ENCODE measurements at places on chromosomes 6 and 20. TPM values are rescaled to one million over a fixed set of nuclear protein-coding genes. Genes with fewer than 3 reads are reported as not detected.

DNA sequence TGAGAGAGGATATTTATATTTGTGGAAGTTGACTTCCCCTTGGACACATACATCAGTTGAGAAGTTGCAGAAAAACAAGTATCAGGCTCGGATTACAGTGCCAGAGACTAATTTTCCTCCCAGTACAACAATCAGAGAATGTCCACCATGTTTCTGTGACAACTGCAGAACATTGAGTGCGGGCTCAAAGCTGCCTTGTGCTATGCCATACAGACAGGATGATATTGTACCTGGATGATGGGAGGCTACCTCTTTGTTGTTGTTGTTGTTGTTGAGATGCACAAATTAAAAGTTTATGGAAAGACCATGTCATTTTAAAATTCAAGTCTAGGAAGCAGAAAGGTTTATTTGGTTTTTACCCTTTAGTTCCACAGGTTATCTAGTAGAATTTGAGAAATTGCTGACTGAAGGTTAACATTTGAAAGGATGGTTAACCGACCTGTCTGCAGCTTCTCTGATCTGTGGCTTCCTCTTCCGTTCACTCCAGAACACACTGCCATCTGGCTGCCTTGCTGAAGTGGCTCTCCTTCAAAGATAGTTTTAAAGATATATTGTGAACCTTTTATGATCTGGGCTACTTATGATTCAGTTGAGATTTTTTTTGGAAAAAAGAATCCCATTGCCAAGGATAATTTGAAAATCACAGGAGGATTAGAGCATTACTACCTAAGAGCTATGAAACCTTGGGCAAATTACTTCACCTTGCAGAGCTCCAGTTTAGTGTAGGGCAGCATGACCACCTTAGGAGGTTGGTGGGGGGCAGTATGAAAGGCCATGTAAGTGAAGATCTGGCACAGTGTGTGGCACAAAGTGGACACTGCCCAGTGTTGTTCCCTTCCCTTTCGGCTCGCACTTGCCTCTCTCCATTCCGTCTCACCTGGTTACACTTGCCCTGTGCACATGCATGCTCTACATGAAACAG, 15.9 kb downstream of the TMEM200A start:
- no peak overlapping the region for H3K4me3 ChIP-seq
- H3K36me3 ChIP-seq: no peaks in the 10 kb centered on the region
- no peak for DNase-seq
- H3K27me3 ChIP-seq: no peaks in the 10 kb centered on the region
- no peak overlapping the region for H3K27ac ChIP-seq

DNA sequence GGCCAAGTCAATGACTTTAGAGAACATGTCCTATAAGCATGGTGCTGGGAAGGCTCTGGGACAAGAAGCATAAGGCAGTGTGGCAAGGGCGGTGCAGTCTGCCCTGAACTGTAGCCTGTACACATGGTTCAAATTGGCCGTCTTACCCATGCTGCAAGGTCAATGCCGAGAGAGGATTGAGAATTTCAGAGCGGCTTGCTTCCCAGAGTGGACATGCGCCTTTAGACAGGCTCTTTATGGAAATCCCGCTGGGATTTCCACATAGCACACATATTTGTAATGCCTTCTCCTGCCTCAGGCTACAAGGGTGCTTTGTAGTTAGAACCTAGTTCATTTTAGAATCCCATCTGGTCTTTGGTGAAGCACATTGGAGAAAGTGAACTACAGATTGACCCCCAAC, 36.1 kb upstream of the CEP162 start:
- no peaks in the 10 kb centered on the region for H3K36me3 ChIP-seq
- no peaks in the 10 kb centered on the region for H3K4me1 ChIP-seq
- no peak overlapping the region for H3K27ac ChIP-seq
- no peak overlapping the region for H3K4me3 ChIP-seq

GRCh38 chr6:119347466-119348095, 2.0 kb downstream of the MAN1A1 start:
- H3K36me3 ChIP-seq: no peaks in the 10 kb centered on the region
- no peaks in the 10 kb centered on the region for H3K27me3 ChIP-seq
- peak overlapping the region; percentile 73 for H3K4me3 ChIP-seq
- no peak overlapping the region for H3K27ac ChIP-seq
- DNase-seq: peak; percentile 1
- H3K4me1 ChIP-seq: peaks cover 40% of the 10 kb centered on the region

- peak overlapping the region; percentile 39 for H3K27ac ChIP-seq
- H3K4me1 ChIP-seq: peaks cover 33% of the 10 kb centered on the region
- H3K36me3 ChIP-seq: no peaks in the 10 kb centered on the region
Measured at GRCh38 chr20:11799281-11799684, 118.4 kb upstream of the BTBD3 start.

DNA sequence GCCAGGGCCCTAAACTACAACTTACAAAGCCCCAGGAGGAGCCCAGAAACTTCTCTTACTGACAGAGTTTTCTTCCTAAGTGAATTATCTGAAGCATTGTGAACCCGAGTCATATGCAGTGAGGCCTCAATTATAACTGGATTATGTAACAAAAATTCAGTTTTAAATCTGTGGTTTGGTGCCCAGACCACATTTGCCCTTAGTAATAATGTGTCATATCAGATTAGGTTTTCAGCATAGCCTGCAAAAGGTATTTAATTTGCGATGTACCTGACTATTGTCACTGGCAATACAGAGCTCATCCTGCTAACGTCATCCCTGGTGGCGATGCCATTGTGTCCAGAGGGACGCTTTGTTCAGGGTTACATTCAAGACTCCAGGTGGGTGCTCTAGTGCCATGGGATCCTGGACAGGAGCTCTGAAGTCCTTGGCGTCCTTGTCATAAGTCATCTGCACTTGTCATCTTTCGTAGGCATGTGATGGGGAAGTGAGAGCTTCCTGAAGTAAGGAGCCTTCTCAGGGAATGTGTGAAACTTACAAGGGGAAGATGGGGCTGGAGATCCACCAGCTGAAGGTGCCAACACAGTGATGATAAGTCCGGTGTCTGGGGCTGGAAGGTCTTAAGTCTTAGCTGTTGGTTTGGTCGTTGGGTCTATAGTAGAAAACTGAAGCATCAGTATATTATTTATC, 65.1 kb downstream of the HIVEP1 start:
- H3K36me3 ChIP-seq: no peaks in the 10 kb centered on the region
- no peak overlapping the region for H3K27ac ChIP-seq
- H3K4me1 ChIP-seq: no peaks in the 10 kb centered on the region
- H3K4me3 ChIP-seq: no peak overlapping the region

GRCh38 chr6:96923871-96924493, 546 bp upstream of the KLHL32 start:
- H3K27ac ChIP-seq: peak overlapping the region; percentile 67
- H3K27me3 ChIP-seq: no peaks in the 10 kb centered on the region
- DNase-seq: no peak
- peak overlapping the region; percentile 85 for H3K4me3 ChIP-seq

DNA sequence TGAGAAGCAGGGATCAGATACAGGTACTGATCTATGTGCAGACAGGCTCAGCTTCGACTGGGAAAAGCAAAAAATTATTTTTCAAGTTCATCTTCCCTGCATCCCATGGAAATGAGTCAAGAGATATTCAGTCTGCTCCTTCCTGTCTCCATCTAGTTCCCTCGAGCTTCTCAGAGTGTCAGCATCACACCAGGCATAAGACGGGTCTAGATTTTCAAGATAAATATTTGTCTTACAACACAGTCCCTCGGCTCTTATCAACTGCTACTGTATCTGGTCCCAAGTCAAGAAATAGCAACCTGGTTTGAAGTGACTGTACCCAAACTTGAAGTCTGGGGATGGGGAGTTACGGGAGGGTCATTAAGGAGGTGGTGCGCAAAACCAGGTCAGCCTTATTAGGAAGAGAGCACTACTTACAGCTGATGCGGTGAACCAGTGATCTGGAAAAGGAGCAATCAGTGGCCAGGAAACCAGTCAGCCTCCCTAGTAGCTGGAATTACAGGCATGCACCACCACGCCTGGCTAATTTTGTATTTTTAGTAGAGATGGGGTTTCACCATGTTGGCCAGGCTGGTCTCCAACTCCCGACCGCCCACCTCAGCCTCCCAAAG, 29.7 kb downstream of the ZMYND8 start:
- no peak for DNase-seq
- H3K4me1 ChIP-seq: peaks cover 88% of the 10 kb centered on the region
- no peaks in the 10 kb centered on the region for H3K27me3 ChIP-seq

DNA sequence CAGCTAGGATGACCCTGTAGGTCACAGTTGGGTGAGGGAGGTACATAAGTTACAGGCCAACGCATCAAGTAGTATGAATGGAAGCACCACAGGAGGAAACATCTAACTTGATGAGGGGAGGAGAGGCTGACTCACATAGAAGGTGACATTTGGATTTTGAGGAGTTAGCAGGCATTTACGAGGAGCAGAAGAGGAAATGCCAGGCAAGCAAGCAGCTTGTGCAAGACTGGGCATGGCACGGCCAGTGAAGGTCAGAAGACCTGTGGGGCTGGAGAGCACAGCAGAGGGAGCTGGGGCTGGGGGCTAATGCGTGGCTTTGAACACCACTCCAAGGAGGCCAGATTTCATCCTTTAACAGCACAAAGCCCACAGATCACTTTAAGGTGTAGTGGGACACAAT, 37.8 kb downstream of the MUC22 start:
- H3K4me1 ChIP-seq: peaks cover 16% of the 10 kb centered on the region
- peak overlapping the region; percentile 39 for H3K27ac ChIP-seq
- DNase-seq: no peak
- H3K36me3 ChIP-seq: no peaks in the 10 kb centered on the region
- H3K4me3 ChIP-seq: no peak overlapping the region
- no peaks in the 10 kb centered on the region for H3K27me3 ChIP-seq

DNA sequence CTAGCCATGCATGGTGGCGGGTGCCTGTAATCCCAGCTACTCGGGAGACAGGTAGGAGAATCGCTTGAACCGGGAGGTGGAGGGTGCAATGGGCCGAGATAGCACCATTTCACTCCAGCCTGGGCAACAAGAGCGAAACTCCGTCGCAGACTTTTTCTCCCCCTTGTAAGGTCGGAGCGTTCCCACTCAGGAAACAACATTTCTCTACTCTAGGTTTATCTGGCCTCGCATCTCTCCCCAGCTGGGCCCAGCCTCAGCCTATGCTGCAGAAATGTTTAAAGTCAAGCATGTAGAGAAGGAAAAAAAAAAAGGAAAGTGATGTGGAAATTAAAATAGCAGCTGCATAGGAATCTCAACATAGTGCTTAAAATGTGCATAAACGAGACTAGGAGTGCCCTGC, 172.3 kb downstream of the TRIM27 start:
- peaks cover 13% of the 10 kb centered on the region for H3K4me1 ChIP-seq
- no peak overlapping the region for H3K4me3 ChIP-seq
- DNase-seq: no peak
- H3K36me3 ChIP-seq: no peaks in the 10 kb centered on the region
- no peaks in the 10 kb centered on the region for H3K27me3 ChIP-seq

GRCh38 chr20:1434571-1435336, 31.9 kb downstream of the NSFL1C start:
- DNase-seq: peak; percentile 40
- no peak overlapping the region for H3K4me3 ChIP-seq
- no peaks in the 10 kb centered on the region for H3K27me3 ChIP-seq
- no peak overlapping the region for H3K27ac ChIP-seq

DNA sequence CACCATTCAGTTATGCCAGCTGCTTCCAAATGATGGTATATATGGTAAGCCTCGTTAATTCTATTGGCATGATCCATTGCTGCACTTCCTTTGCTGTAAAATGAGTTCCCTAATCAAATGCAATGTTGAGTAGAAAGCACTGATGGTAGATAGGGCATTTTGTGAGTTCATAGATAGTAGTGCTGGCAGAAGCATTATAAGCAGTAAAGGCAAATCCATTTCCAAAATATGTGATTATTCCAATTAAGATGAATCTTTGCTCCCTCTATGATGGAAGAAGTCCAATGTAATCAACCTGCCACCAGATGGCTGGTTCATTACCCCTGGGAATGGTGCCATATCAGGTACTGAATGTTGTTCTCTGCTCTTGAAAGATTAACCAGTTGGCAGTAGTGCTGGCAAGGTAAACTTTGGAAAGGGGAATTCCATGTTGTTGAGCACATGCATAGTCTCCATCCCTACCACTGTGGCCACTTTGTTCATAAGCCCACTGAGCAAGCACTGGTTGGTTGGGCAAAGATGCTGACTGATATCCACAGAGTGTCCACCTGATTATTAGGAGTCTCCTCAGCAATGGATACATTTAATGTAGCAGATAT, 5.6 kb upstream of the TBPL1 start:
- peaks cover 15% of the 10 kb centered on the region for H3K4me1 ChIP-seq
- no peaks in the 10 kb centered on the region for H3K27me3 ChIP-seq
- no peak overlapping the region for H3K4me3 ChIP-seq
- DNase-seq: no peak

- peak; percentile 14 for DNase-seq
- no peaks in the 10 kb centered on the region for H3K36me3 ChIP-seq
- H3K4me1 ChIP-seq: peaks cover 15% of the 10 kb centered on the region
- H3K27ac ChIP-seq: peak overlapping the region; percentile 23
- no peaks in the 10 kb centered on the region for H3K27me3 ChIP-seq
- H3K4me3 ChIP-seq: no peak overlapping the region
Measured at GRCh38 chr6:151702851-151703658, 104.4 kb upstream of the ESR1 start.

DNA sequence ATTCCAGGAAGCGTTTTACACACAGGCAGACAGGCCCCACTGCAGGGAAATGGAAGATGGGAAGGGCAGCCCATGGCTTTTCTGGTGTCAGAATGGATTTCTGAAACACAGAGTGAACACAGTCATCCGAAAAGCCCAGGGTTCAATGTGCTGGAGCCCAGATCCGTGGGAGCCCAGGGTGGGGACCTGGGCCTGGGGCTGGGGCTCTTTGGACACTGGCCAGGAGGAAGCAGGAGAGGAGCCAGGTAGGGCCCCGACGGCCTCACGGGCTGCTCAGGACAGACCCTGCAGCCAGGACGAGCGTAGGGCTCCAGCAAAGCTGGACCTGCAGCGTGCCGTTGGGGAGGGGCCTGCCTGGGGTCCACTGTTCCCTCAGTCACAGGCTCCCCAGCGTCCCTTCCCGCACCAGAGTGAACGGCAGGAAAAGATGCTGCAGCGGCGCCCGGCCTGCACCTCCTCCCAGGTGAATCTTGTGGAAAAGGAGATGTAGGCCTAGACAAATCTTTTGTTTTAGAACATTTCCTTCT, 24.3 kb upstream of the LSM14B start:
- H3K27me3 ChIP-seq: peaks cover 65% of the 10 kb centered on the region
- no peaks in the 10 kb centered on the region for H3K36me3 ChIP-seq
- no peak overlapping the region for H3K4me3 ChIP-seq
- H3K27ac ChIP-seq: no peak overlapping the region

GRCh38 chr6:62037445-62037844, 248.6 kb downstream of the KHDRBS2 start:
- no peak overlapping the region for H3K27ac ChIP-seq
- H3K4me3 ChIP-seq: no peak overlapping the region
- no peaks in the 10 kb centered on the region for H3K4me1 ChIP-seq
- H3K36me3 ChIP-seq: no peaks in the 10 kb centered on the region

ACTL10 gene
- 1.0 TPM for total RNA-seq

KIF6 gene
- not detected for total RNA-seq

ZNF391 gene
- total RNA-seq: 4.7 TPM

LTB gene
- total RNA-seq: 0.63 TPM

HTR1E gene
- not detected for total RNA-seq

BAG2 gene
- total RNA-seq: 11.0 TPM

CASS4 gene
- 0.15 TPM for total RNA-seq

TGM3 gene
- total RNA-seq: not detected

Measured in PC-9 (cell line).